ENCODE measurements at places on chromosomes 13 and 19.
A peak's percentile ranks its signal among the peaks of the same experiment; 100 is the strongest.

DNA sequence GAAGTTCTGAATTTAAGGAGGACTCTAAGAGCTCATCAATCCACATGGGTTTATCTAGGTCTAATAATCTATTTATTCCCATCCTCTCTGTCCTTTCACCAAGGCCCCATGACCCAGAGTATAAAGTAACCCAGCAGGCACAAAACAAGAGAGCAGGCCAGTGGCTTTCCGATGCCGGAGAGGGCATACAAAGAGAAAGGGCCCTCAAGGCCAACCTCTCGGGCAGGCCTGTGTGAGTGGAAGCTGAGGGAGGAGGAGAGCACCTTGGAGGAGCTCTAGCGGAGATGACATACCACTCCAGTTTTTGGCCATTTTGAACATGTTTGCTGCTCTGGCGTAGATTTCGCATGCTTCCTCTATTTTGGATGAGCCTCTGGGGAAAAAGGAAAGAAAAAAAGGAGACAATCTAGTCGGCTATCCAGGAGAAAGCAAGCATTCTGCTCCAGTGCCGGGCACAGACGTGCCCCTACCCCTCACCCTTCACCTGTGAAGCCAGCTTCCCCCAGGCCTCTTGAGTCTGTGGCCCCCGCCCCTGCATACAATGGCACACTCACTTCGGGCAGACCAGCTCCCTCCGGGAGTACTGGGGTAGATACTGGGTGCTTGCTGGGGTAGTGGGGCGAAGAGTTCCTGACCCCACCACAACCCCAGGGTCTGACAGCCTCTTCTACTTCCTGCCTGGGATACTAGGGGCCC is 11.6 kb downstream of the NAPA start:
- no peak for DNase-seq

GRCh38 chr13:59607780-59608233 is 555.9 kb downstream of the DIAPH3 start:
- no peak for DNase-seq

GRCh38 chr19:18844806-18845329 is 13.1 kb downstream of the UPF1 start:
- no peak for DNase-seq

GRCh38 chr19:12782174-12782423 is 6.7 kb upstream of the HOOK2 start:
- DNase-seq: no peak

GRCh38 chr19:39805104-39805503 is 26.4 kb downstream of the LEUTX start:
- no peak for DNase-seq

DNA sequence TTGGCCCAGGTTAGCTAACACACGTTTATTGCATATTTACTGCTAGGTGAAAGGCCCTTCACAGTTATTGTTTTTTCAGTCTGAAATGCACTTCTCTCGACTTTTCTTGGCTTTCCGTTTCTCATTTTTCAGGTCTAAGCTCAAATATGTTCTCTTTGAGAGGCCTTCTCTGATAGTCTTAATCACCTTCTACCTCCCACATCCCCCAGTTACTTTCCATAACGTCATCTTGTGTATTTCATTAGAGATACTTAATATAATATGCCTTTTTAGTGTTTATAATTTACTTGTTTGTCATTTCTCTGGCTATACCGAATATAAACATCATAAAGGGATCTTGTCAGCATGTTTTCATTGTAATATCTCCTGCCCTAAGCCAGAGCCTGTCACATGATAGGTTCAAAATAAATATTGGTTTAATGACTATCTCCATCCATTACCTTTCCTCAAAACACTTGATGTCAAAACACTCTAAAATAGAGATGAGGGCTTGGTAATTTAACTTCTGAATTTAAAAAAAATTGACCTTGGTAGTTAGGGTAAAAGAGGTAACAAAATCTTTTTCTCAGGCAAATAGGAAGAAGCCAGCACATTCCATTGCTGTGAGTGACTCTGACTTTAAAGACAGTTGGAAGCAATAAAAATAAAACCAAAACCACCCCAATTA is 168.6 kb upstream of the RFC3 start:
- DNase-seq: no peak

- DNase-seq: no peak
Observed at GRCh38 chr19:58483776-58484175, 7.6 kb downstream of the ZNF446 start.

GRCh38 chr13:85508683-85509329 is 290.4 kb downstream of the SLITRK6 start:
- no peak for DNase-seq

- DNase-seq: no peak
Observed at GRCh38 chr19:9456018-9456689, 20.8 kb upstream of the ZNF266 start.

DNA sequence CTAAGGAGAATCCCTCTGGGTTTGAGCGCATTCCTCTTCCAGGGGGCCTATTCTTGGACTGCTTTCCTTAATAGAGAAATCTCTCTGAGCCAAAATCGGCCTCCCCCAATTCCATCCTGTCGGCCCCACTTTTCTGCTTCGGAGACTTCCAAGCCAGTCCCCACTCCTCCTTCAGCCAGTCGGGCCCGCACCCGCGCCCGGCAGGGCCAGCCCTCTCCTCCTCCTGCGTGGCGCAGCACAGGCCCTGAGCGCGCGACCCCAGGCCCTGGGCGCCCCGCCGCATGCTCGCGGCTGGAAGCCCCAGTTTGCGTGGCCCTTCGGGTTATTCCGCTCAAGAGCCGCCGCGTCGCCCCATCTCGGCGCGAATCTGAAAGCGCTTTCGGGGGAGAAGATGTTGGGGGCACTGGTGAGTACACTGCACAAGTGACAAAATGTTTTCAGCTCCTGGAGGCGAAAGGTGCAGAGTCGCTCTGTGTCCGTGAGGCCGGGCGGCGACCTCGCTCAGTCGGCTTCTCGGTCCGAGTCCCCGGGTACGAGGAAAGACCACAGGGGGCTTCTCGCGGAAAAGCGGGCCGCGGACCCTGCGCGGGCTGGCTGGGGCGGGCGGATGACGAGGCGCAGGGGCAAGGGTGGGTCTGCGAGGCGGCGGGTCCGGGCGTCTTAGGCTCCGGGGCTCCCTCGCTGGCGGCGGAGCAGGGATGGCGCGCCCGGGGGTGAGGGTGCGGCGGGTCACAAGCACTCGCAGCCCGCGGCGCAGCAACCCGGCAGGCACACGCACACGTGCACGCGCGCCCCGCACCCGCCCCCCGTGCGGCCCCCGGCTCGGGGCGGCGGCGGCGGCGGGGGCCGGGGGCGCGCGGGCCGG is at the start of gene IL17D:
IL17D (plus strand) TSS at position 785 of the 865 bp plus-strand sequence. CDS start 303 bp downstream, outside the sequence.
- DNase-seq: peak; percentile 55

DNA sequence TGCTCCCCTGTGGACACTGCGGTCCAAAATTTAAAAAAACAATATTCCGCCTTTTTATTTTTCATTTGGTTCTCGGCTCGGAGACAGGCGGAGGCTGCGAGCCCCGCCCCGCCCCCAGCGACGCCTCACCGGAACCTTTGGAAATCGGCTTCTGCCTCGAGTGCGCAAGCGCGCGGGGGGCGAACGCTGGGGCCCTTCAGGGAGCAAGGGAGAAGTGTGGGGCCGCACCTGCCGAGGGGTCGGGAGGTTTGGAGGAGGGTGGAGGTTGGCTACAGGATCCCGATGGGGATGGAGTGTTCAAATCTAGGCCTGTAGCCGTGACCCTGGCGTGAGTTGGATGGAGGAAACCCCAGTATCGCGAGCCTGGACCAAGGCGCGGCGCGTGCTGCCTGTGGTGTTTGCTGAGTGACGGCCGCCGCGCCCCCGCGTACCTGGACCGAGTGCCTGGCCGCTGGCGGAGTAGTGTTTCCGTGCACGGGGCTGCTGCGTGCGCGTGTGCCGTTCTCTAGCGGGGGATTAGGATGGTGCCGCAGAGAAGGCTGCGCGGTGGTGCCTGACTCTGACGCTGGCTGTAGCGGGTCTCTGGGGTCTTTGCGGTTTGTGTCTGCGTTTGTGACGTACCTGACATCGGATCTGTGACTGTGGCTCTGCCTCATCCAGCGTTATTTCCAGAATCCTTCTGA is 565 bp upstream of the ZFP30 start:
- peak; percentile 91 for DNase-seq

DNA sequence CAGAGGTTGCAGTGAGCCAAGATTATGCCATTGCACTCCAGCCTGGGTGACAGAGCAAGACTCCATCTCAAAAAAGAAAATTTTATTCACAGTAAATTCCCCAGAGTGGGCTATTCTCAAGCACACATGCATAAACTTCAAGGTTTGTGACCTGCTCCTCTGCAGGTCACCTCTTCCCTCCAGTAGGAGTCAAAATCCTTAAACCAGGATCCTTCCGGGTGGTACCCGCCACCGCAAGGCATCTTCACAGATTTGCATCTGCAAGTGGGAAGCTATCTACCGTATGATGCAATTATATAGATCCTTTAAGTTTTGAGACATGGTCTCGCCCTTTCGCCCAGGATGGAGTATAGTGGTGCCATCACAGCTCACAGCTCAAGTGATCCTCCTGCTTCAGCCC is 3.0 kb upstream of the ECH1 start:
- no peak for DNase-seq

DNA sequence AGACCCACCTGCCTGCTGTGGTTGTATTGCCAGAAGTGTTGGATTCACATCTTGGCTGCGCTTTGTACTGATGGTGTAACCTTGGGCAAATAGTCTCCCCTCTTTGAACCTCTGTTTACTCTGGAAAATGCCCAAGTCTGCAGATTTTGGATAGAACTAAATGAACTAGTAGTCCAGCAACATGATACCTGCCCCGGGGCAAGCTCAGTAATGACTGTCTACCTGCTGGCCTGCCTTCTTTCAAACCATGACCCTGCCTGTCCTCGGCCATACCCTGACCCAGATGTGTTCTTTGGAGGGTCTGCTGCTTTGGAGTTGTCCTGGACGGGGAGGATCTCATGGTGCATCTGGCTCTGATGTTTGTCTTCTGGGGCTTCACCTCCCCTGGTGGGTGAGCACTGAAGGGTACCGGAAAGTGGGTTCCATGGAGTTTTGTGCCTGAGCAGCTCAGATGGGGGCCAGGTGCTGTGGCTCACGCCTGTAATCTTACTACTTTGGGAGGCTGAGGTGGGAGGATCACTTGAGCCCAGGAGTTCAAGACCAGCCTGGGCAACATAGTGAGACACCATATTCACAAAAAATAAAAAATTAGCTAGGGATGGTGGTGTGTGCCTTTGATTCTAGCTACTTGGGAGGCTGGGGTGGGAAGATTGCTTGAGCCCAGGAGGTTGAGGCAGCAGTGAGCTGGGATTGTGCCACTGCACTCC is 59.5 kb downstream of the TNFRSF19 start:
- no peak for DNase-seq

DNA sequence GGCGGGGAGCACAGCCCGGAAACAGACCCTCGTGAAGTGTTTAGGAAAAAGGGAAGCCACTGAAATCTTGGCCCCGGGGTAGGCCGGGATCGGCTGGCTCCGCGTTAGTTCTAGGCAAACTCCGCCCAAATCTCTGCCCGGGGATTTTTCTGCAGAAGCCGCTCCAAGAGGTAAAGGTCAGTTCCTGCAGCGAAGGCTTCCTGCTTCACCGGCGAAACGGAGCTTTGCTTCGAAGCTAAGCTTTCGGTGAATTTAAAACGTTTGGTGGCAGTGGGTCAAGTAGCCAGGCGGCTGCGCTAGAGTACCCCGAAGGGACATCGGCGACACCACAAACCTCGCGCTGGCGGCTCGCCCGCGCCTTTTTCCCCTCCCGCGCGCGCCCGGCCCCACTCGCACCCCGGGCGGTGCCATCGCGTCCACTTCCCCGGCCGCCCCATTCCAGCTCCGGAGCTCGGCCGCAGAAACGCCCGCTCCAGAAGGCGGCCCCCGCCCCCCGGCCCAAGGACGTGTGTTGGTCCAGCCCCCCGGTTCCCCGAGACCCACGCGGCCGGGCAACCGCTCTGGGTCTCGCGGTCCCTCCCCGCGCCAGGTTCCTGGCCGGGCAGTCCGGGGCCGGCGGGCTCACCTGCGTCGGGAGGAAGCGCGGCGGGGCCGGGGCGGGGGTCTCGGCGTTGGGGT is 441 bp downstream of the GJB2 start:
- DNase-seq: peak; percentile 32

GRCh38 chr13:78712831-78713230 is 53.9 kb upstream of the OBI1 start:
- DNase-seq: no peak

- no peak for DNase-seq
Observed at GRCh38 chr13:82129281-82129680, 1753.0 kb downstream of the SLITRK1 start.

GRCh38 chr19:3949997-3950859 is 17.4 kb downstream of the NMRK2 start:
- no peak for DNase-seq

DNA sequence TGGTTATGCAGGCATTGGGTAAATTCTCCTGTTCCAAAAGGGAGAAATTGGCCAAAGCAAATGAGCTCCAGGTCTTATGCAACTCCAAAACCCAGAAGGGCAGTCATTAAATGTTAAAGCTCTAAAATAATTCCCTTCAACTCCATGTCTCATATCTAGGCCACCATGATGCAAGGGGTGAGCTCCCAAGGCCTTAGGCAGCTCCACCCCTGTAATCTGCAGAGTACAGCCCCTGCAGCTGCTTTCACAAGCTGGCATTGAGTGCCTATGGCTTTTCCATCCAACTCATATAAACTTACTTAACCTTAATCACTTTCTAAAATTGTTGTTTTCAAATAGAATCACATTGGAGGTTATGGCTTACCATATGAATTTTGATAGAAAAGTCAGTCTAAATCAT is 44.7 kb upstream of the ZNF429 start:
- DNase-seq: no peak

DNA sequence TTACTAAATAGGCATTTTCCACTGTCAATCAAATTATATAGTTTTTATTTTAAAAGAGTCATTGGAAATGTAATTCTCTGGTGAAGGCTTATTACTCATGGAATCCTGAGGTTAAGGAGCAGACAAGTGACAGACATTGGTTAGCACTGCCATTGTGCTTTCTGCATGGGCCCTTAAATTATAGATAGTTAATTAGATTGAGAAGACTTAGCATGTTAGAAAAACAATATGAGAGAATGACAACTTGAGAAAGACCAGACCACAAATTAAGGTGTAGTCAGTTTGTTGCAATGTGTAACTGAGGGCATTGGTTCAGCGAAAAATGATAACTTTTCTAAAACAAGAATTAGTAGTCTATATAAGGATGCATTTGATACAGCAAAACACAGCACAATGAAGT is 195.5 kb downstream of the SLITRK6 start:
- DNase-seq: no peak

GRCh38 chr19:6204866-6205723 is 69.6 kb downstream of the ACSBG2 start:
- DNase-seq: no peak

DNA sequence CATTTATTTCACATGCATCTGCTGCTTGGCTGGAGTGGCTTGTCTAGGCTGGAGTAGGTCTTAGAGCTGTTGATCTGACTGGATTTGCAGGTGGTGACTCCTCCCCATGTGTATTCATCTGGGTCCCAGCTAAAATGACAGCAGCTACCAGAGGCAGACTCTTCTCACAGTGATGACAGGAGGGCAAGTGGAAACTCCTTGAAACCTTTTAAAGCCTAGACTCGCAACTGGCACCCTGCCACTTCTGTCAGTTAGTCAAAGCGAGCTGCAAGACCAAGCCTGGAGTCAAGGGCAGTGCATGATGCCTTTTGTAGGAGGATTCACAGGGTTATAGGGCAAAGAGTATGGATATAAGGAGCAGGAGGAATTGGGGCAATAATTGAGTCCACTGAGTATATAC is 65.2 kb downstream of the TEX26 start:
- no peak for DNase-seq

All from stimulated activated CD4-positive, alpha-beta T cell treated with anti-CD3 and anti-CD28 coated beads, Interleukin-15, amount 100 ng/mL, for 24 hours (primary cell).